Ascending aorta (tissue), 2 donors: ENCODE measurements at places on chromosomes 1 and 21.

DNA sequence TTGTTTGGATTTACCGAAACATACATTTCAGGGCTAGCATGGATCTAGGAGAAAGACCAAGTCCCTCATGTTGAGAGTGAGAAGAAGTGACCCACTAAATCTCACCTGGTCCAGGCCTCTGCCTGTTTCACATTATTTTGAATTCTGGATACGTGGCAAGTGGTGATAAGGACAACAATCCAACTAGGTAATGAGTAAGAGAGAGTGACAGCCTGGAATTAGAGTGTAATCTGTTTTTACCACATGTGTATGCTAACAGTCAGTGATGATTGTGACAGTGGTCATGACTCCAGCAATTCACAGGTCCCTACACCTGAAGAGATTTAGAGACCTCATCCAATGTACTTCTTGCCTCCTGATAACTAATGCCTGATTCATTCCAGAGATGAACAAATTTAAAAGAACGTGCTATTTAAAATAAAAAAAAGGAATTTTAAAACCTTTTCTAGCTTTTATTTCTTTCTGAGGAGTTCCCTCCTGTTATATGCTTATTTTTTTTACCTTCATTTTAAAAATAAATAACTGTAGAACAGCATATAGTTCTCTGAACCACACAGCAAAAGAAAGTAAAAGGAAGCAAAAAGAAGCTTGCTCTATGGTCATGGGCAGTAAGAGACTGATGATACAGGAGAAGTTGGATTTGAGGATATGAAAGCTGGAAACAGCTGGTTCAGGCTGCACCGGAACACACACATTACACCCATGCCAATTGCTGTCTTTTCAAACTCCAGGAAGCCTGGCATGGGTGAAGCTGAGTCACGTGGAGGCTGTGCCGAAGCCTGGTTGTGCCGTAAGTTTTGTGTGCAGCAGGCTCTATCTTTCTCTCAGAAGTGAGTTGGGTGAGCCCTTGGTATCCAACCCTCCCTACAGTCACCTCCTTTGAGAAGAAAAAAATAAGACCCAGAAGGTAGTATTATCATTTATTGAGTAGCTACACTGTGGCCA lies 14.7 kb downstream of the C1orf116 start:
- DNase-seq, result no peak

DNA sequence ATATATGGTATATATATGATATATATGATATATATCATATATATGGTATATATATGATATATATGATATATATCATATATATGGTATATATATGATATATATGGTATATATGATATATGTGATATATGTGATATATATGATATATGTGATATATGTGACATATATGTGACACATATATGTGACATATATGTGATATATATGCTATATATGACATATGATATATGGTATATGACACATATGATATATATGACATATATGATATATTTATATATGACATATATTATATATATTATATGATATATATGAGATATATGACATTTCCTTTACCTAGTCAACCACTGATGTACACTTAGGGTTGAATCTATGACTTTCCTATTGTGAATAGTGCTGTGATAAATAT lies 36.1 kb upstream of the EEIG2 start:
- DNase-seq, result no peak

- no peak for DNase-seq
These were observed 2.7 kb upstream of the ILF2 start for GRCh38 chr1:153673511-153673910.

GRCh38 chr1:234997896-234998741 lies 130.5 kb downstream of the TOMM20 start:
- no peak for DNase-seq

GRCh38 chr1:178973652-178974101 lies 52.0 kb upstream of the FAM20B start:
- DNase-seq, result no peak

DNA sequence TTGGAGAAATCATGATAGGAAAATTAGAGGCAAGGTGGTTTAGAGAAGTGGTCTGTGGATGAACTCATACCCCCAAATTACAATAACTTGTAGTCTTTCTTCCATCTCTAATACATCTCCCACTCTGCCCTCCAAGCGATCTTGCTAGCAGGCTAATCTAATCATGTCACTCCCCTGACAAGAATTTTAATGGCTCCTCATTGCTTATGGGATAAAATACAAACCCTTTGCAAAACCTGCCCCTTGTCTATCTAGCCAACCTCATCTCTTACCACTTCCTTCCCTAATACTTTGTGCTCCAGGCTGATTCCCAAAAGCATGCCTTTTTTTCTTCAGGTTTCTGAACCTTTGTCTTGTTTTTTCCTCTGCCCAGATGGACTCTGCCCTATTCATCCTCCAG lies 71.3 kb upstream of the LRRN2 start:
- no peak for DNase-seq

DNA sequence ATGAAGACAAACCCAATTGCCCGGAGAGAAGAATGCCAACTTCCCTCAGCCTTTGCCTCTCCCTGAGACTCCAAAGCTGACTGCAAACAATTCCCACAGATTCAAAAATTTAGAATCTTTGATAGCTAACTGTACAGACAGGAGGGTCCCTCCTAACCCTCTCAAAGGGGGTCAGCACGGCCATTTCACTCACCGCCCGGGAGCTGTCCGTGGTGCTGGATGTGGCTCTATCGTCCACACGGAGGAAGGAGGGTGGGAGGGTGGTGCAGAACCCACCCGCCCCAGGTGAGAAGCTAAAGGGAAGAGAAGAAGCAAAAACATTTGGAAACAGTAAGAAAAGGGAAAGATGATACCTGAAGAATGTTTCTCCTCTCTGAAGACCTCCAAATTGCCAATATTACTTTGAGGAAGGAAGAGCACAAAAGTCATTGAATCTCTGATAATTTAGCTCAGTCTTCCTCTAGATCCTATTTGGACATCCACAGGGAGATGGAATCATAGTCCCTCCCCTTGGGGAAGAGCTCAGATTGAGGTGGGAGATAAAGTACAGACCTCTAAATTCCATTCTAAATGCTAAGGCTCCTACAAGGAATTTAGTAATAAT lies 45.6 kb downstream of the RHBG start:
- no peak for DNase-seq

DNA sequence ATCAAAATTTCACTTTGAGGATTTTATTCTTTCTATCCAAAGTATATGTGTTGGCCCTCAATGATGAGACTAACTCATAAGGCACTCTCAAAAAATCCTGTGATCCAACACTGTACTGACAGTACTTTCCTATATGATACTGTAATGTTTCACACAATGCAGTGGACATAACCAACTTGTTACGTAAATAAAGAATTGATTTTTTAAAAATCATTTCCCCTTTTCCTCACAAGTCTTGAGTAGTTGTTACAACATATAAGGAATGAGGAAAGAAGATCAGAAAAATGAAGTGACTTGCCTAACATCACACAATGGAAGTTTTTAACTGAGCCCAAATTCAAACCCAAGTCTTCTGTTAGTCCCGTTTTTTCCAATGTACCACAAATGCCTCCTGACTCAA lies 17.2 kb downstream of the PTP4A2 start:
- DNase-seq, result no peak

DNA sequence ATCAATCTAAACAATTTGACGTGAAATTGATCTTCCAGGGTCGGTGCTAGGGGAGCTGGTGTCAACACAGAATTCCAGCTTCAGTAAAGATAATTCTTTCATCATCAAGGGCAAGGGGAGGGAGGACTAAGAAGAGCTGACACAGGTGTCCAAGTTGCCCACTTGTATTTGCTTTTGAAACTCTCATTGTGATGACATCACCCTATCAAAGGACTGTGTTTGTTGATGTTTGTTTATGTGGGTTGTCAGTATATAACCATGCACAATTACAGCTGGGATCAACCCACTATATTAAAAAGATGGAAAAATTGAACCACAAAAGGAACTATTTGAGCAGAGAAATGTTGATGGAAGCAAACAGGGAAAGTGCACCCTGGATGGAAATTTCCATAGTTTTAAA lies 48.8 kb downstream of the ZC3H11B start:
- DNase-seq, result no peak

DNA sequence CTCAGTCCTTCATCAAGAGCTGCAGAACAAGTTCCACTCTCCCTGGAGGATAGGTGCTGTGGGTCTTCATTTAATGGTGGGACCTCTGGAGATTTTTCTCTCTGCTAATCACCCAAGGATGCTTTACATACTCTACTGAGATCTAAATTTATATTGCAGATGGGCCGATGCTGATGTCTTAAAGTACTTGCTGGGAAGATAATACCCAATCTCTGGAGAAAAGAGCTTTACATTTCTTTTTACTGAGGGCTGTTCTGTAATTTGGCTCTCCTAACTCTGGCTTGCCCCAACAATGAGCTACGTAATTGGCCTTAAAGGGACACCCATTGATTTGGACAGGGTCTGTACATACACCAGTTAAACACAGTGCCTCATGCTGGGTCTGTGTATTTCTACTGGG lies 86.9 kb downstream of the ST6GALNAC3 start:
- no peak for DNase-seq

GRCh38 chr1:3319874-3320245 lies 134.6 kb upstream of the ARHGEF16 start:
- DNase-seq, result no peak
